Activated CD4-positive, alpha-beta memory T cell treated with anti-CD3 and anti-CD28 coated beads for 36 hours (primary cell): ENCODE measurements at places on chromosomes 3 and 15.

- H3K36me3 ChIP-seq = no peaks in the 10 kb centered on the region
- no peak overlapping the region for H3K27ac ChIP-seq
- no peak overlapping the region for H3K4me3 ChIP-seq
- peaks cover 2% of the 10 kb centered on the region for H3K27me3 ChIP-seq
- peaks cover 22% of the 10 kb centered on the region for H3K4me1 ChIP-seq
- DNase-seq = no peak
These were observed 37.3 kb downstream of the DZIP1L start for GRCh38 chr3:138078096-138078495.

- H3K27me3 ChIP-seq = no peaks in the 10 kb centered on the region
- no peaks in the 10 kb centered on the region for H3K36me3 ChIP-seq
- no peak for DNase-seq
- peaks cover 5% of the 10 kb centered on the region for H3K4me1 ChIP-seq
These were observed 51.4 kb upstream of the FLNB start for GRCh38 chr3:57956833-57957174.

DNA sequence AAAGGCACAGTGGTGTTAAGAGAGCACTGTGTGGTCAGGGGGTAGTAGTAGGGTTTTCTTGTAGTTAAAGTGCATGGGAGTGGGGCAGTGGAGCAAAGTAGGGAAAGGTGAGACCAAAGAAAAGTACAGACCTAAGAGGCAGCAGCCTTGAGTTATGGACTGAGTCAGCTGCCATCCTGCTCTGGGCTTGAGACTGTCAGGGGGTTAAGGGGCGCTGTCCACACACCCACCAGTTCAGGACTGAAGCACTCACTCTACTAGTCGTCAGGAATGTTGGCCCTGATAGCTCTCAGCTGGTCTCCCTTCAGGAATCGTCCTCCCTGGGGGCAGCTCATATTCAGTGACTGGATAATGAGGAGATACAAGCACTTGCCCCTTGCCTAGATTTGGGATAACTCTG, 7.9 kb downstream of the CCR4 start:
- peaks cover 80% of the 10 kb centered on the region for H3K4me1 ChIP-seq
- peaks cover 55% of the 10 kb centered on the region for H3K36me3 ChIP-seq
- H3K4me3 ChIP-seq = peak overlapping the region; percentile 36
- DNase-seq = peak; percentile 57
- peak overlapping the region; percentile 97 for H3K27ac ChIP-seq

DNA sequence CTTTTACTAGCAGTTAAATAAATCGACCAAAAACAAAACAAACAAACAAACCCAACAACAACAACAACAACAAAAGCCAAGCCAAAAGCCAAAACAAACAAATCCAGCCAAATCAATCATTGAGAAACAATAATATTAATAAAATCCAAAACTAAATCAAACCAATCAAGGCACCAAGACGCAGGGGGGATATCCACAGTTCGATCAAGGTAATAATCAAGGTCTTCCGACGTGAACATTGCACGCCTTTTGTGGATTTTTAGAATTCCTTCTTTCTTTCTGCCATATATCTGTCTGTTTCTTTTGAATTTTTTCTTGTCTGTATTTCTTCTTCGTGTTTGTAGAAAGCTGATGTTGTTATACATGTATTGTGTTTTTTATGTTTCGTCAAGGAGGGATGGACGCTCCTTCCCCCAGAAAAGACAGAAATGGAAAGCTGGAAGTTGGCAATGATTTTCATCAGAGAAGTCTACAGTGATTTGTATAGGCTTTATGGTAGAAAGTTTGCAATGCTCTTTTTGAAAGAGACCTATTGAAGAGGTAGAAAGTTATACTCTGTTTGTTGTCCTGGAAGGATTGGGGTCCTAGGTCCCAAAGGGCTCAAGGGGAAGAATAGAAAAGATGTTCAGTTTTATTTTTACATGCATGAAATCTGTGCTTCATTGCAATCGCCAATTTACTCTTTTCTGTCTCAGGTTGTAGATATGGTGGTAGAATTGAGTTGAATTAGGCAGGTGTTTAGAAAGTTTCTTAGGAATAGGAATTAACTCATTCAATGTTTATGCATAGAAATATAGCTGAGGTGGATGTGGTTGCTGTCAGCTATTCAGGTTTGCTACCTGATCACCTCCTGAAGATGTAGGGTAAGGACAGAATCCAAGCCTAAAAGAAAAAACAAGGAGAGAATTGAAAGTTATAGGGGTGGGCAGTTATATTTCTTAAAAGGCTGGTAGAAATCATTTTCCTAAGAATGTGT, 1.2 kb downstream of the ARPP21 start:
- H3K4me1 ChIP-seq = peaks cover 3% of the 10 kb centered on the region
- DNase-seq = no peak
- H3K4me3 ChIP-seq = no peak overlapping the region
- peaks cover 18% of the 10 kb centered on the region for H3K27me3 ChIP-seq

DNA sequence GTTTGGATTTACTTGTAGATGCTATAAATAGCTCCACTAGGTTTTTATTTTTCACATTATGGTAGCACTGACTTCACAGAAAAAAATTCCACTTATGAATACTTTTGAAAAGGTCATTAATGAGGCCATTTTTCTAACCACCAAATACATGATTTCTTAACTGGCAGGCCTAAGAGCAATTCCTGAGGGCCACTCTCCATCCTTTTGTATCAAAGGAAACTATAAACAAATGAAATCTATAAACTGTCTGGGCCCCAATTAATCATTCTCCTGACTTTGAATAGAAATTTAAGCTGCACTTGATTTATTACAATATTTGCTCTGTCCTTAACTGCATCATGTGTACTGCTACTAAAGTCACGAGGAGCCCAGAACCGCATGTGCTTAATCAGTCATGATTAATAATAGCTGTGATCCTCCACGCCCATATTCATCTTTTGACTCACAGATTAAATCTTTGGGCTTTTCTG, 25.1 kb upstream of the MTMR10 start:
- peaks cover 9% of the 10 kb centered on the region for H3K36me3 ChIP-seq
- no peak for DNase-seq
- H3K4me3 ChIP-seq = no peak overlapping the region
- H3K27ac ChIP-seq = no peak overlapping the region
- peaks cover 13% of the 10 kb centered on the region for H3K27me3 ChIP-seq
